ENCODE measurements at places on chromosomes 7 and 10. TPM values are rescaled to one million over a fixed set of nuclear protein-coding genes. Genes with fewer than 3 reads are reported as not detected.

Gene ITGA8
- total RNA-seq = 2.3 TPM

Gene VPS37D
- 1.1 TPM for total RNA-seq

Gene MAT1A
- not detected for total RNA-seq

Gene RSBN1L
- total RNA-seq = 7.5 TPM

Gene WDR86
- 41.5 TPM for total RNA-seq

Gene PPP1R3A
- total RNA-seq = not detected

Gene FOXI2
- total RNA-seq = not detected

Gene IGFBP3
- 659 TPM for total RNA-seq

Gene TAS2R5
- total RNA-seq = 2.0 TPM

Gene COL26A1
- not detected for total RNA-seq

Gene GRM3
- not detected for total RNA-seq

Gene HYAL4
- not detected for total RNA-seq

Gene EPHA1
- not detected for total RNA-seq

Gene SPDYE16
- total RNA-seq = not detected

Gene HHEX
- total RNA-seq = 9.8 TPM

Gene C7orf57
- 0.24 TPM for total RNA-seq

Gene RNLS
- 24.7 TPM for total RNA-seq

Gene TACR2
- total RNA-seq = 0.96 TPM

Gene HOXA6
- total RNA-seq = 13.1 TPM

Gene FXYD4
- not detected for total RNA-seq

Gene GARIN1A
- 2.8 TPM for total RNA-seq

Gene STOX1
- 6.0 TPM for total RNA-seq

Gene ZPBP
- not detected for total RNA-seq

Gene ATRNL1
- total RNA-seq = 2.5 TPM

Gene LRMDA
- 14.9 TPM for total RNA-seq

Gene AKR1C8
- total RNA-seq = 1.5 TPM

Gene MSMB
- total RNA-seq = not detected

Gene EVX1
- not detected for total RNA-seq

Gene ADAMTS14
- not detected for total RNA-seq

Gene HDAC9
- 15.6 TPM for total RNA-seq

Gene DOCK1
- 43.3 TPM for total RNA-seq

Gene SFXN4
- 30.1 TPM for total RNA-seq

Gene SLC39A12
- total RNA-seq = not detected

Gene ZNF365
- 0.12 TPM for total RNA-seq

Gene CYP2C8
- not detected for total RNA-seq

Gene HTR7
- 2.0 TPM for total RNA-seq

Gene ZNF25
- total RNA-seq = 20.3 TPM

Gene NPY4R2
- not detected for total RNA-seq

Gene HOXA2
- total RNA-seq = 1.1 TPM

Gene PRKCQ
- total RNA-seq = 0.56 TPM

Gene GNAT3
- total RNA-seq = not detected

Gene STYXL1
- 20.0 TPM for total RNA-seq

Gene GPRIN2
- total RNA-seq = 0.50 TPM

Gene LIPF
- total RNA-seq = not detected
